ENCODE measurements at places on chromosomes 2 and 18.
A peak's percentile ranks its signal among the peaks of the same experiment; 100 is the strongest.

DNA sequence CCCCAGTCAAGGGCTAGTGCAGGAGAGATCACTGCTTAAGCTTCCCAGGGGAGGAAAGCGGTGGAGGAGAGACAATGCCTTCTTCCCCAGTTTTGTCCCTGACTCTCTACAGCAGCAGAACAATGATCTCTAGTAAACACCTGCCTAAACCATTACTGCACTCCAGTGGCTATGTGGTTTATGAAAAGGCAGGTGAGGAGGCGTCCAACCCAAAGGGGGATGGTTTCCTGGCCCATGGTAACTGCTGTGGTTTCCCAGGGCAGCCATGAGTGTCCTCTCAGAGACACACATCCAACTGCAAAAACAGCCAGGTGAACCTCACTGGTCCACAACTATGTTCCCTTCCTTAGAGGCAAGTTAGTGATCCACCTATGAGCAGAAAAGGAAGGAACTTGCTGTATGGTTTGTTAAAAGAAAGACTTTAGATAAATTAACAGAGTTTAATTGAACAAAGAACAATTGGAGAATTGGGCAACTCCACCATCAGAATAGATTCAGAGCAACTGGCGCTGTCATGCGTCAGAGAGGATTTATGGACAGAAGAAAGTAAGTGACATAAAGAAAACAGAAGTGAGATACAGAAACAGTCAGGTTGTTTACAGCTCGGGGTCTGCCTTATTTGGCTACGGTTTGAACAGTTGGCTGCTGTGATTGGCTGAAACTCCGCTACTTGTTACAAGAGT lies 4.8 kb upstream of the TTC39C start:
- DNase-seq = no peak

GRCh38 chr2:111662771-111663470 lies 221.1 kb downstream of the ANAPC1 start:
- DNase-seq = no peak

DNA sequence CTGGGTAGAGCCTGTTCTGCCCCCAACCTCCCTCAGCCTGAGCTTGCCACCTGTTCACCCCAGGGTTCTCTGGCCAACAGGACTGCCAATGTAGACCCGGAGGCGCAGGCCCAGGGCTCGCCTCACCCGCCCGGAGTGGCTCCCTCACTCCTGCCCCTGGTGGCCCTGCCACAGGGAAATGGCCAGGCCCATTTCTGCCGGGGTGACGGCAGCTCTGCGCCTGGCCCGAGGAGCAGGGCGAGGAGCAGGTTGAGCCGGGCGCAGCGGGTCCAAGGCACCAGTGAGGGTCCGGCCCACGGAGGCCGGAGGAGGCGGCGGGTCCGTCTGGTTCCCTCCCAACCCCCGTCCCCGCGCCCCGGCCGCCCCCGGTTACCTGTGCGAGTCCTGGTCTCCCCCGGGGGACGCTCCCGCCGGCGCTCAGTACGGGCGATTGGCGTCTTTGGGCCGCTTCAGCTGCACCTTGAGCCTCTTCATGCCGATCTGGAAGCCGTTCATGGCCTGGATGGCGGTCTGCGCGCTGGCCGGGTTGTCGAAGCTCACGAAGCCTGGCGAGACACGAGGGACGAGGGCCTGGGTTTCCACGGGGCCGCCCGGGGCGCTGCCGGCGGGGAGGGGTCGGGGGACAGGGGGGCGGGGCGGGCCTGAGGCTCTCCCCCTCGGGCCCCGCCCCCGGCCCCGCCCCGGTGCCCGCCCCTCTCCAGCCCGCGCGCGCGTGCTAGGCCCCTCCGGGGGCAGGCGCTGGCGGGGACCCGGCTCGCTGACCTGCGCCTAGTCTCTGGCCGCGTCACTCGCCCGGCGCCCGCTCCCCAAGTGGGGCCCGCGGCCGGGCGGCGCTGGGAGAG lies 312.0 kb downstream of the CELF4 start:
- peak; percentile 66 for DNase-seq

DNA sequence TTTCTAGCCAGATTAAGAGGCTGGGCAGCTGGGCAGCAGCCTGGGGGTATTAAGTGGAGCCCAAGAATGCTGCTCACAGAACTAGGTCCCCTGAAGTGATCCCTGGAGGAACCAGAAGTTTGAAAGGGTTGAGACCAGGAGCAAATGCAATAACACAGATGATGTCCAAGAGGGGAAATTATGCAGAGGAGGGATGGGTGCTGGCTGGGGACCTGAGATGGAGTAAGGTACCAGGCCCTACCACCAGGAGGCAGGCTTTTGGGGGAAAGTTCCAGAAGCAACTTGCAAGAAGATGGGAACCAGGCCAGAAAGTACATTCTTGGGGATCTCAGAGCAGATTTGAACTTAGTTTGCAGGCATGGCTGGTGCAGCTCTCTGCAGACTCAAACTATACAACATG lies 175.1 kb downstream of the NCK2 start:
- DNase-seq = peak; percentile 78

GRCh38 chr2:80700961-80701360 lies 396.4 kb upstream of the LRRTM1 start:
- no peak for DNase-seq
